ENCODE measurements at places on chromosomes 4 and X.

DNA sequence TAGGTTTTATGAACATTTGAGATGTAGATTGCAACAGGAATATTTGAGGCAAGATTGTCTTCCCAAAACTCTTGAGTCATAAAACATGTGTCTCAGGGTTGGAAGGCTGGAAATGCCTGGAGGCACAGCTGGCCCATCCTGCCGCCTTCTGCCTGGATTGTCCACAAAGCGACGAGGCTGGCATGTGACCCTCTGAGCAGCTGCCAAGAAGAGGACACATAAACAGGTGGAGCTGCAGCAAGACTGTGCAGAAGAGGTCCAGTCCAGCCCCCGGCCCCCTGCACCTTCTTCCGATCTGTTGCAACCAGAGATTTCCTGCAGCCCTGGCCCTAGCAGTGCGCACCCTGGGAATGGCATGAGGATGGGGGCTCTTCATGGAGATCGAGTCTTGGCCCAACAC is 101.9 kb upstream of the BCOR start:
- no peak for DNase-seq

DNA sequence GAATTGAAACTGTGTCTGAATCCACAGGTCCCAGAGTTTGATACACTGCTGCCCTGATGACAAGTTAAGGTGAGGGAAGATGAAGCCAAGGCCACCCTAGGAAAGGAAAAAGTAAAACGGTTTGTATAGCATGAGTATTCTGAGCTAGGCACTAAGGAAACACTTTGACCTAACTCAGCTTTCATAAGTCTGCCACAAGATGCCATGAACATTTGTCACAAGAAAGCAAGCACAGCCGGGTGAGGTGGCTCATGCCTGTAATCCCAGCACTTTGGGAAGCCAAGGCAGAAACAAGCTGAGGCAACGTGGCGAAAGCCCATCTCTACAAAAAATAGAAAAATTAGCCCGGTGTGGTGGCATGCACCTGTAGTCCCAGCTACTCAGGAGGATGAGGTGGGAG is 34.2 kb downstream of the ELOVL6 start:
- DNase-seq: no peak

DNA sequence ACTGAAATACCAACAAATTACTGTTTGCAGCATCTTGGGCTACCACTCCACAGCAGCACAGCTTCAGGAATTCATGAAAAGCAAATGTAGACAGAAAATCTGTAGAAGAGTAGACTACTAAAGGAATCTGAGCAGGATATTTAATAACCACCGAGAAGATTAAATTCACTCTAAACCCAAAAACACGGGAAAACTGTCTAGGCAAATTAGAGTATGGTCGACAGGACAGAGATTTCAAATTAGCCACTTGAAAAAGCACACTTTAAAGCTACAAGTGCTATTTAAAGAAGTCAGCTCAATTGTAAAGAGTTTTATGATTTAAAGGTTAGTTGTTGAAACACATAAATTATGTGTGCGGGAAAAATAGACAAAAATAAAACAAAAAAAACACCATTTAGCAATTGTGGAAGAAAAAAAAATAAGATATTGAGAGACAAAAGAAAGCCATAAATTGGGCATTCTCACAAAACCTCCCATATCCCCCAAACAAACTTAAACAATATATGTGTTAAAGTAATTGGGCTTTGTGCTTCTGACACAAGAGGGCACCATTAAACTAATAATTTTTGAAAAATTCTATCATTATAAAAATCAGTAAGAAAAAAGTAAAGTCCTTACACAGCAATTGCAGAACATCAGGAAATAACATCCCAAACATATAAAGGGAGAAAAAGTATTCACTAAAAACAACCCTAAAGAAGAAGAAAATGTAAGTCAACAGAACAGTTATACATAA is 880.8 kb downstream of the TECRL start:
- DNase-seq: no peak

- DNase-seq: peak; percentile 57
These were observed 18.4 kb upstream of the LDB2 start for GRCh38 chr4:16916719-16917337.
